ENCODE measurements at places on chromosomes 3 and 15. TPM values are rescaled to one million over a fixed set of nuclear protein-coding genes. Genes with fewer than 3 reads are reported as not detected.

FGD5 gene
- 0.85 TPM for total RNA-seq

PRR20G gene
- not detected for total RNA-seq

FOXL2NB gene
- total RNA-seq = under 0.01 TPM

SPATA12 gene
- not detected for total RNA-seq

ALG1L2 gene
- 0.85 TPM for total RNA-seq

ZMYND10 gene
- total RNA-seq = 0.58 TPM

LMOD3 gene
- 0.28 TPM for total RNA-seq

TMEM108 gene
- under 0.01 TPM for total RNA-seq

CNTN3 gene
- total RNA-seq = 0.96 TPM

RGMA gene
- total RNA-seq = 0.19 TPM

BCL2A1 gene
- total RNA-seq = under 0.01 TPM

All from regular cardiac myocyte (primary cell).